ENCODE measurements at places on chromosomes 7 and 10.

DNA sequence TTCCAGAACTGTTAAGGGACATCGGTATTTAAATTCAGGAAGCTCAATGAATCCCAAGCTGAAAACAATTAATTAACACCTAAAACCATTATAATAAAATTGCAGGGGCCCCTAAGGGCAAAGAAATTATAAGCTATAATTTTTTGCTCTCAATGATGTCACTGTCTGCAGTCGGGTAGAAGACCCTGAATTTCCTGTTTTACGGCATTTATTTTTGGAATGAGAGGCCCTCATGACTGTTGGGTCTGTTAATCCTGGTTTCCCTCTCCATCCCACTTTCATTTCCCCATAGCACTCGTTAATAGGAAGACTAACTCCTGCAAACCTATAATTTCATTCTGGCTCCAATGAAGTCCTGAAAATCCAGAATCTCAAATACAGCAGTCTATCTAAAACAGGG is 25.8 kb upstream of the GPR37 start:
- no peak for DNase-seq

- no peak for DNase-seq
Measured at GRCh38 chr7:103752995-103753394, 236.5 kb downstream of the RELN start.

- no peak for DNase-seq
Measured at GRCh38 chr10:91756286-91756685, 41.9 kb upstream of the TNKS2 start.

GRCh38 chr7:116653204-116653603 is 18.8 kb upstream of the MET start:
- no peak for DNase-seq

- DNase-seq: no peak
Measured at GRCh38 chr7:83976302-83976701, 218.3 kb downstream of the SEMA3A start.

GRCh38 chr10:81961451-81962184 is 86.6 kb downstream of the NRG3 start:
- no peak for DNase-seq

DNA sequence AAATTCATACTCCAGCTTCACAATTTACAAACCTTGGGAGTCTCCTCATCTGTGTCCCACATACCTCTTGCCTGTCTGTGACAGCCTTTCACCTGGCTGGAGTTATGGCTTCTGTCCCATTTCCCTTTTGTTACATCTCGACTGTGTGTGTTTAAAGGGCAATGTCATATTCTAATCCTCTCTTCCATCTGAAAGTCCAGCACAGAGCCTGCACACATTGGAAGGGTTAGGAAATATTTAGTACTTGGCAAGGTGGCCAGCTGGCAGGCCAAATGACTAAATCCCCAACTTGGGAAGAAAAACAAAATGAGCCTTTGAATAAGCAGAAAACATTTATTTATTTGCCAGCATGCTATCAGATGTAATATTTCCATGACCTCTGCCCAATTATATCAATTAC is 120.1 kb upstream of the STK17A start:
- no peak for DNase-seq

DNA sequence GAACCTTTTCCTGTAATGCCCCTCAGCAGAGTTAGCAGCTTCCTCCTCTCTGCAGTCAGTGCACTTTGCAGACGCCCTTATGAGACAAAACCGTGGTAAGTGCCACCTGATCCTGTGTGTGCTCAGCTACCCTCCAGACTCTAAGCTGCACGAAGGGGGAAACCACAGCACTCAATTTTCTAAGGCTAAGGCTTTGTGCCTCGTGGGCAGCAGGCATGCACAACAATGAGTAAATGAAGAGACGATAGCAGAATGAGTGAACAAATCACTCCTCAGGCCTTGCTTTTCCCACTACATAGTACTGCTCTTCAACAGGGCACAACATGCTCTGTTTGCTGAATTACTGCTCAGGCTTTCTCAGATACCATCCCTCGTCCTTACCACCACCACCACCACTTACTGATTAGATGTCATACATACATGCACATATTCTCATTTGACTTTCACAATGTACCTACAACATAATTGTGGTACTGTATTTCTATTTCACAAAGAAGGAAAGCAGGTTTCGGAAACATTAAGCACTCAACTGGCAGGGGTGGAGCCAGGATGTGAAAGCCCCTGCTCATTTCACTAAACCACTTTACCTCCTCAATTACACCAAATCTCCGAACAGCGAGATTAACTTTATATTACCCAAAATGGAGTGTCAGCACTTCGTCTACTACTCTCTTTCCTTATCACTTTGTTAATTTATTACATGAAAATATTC is 85.4 kb downstream of the ICA1 start:
- DNase-seq: peak; percentile 40

- DNase-seq: no peak
Measured at GRCh38 chr7:33816106-33816505, 89.2 kb upstream of the BMPER start.

GRCh38 chr10:22816298-22816653 is 101.9 kb upstream of the PIP4K2A start:
- DNase-seq: no peak

GRCh38 chr10:69181433-69181832 is 1.4 kb downstream of the SUPV3L1 start:
- DNase-seq: no peak

DNA sequence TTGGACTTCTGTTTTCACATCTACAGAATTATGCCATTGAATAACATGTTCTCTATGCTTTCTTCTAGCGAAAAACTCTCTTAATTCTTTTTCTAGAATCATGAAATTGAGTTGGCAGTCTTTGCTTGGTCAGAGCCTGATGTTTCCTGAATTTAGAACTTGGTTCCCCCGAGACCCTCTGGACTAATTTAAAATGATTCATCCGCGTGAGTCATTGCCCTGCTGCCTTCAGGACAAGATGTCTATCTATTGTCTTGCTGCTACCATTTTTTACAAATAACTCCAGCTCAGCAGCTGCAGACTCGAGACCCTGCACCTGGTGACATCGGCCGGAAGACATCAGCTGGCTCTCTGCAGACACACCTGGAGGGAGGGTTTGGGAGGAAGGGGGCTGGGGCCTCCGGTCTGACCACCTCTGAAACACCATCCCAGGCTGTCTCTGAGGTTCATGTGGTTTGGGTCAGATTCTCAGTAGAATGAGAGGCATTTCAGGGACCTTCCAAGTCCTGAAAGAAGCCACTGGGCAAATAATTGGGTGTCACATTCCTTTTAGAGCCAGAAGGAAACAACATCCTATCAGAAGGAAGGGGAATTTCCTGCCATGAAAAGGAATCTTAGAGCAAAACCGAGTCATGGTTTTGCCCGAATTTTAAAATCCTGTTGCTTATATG is 20.9 kb upstream of the KLF6 start:
- no peak for DNase-seq

- DNase-seq: no peak
Measured at GRCh38 chr10:22379059-22379458, 33.8 kb downstream of the SPAG6 start.

Measured in activated naive CD4-positive, alpha-beta T cell treated with anti-CD3 and anti-CD28 coated beads, Interleukin-2, amount 50 U/mL, for 72 hours (primary cell).